ENCODE measurements at places on chromosomes 12 and 14.
A peak's percentile ranks its signal among the peaks of the same experiment; 100 is the strongest.

DNA sequence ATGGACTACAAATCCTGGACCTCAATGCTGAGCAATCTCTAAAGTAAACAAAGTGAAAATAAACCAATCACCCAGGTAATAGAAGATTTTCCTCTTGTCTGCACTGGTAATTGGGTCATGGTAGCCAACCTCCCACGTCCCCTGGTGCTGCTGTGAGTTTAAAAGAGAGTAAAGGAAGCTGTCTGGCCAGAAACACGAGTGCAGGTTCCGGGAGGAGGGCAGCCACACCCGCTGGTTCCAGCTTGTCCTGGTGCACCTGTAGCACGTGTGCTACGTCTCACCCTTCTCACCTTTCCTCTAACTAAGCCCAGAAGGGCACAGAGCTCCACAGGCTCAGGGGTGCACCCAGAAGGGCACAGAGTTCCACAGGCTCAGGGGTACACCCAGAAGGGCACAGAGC lies 5.4 kb downstream of the CRACR2A start:
- DNase-seq: peak; percentile 8

DNA sequence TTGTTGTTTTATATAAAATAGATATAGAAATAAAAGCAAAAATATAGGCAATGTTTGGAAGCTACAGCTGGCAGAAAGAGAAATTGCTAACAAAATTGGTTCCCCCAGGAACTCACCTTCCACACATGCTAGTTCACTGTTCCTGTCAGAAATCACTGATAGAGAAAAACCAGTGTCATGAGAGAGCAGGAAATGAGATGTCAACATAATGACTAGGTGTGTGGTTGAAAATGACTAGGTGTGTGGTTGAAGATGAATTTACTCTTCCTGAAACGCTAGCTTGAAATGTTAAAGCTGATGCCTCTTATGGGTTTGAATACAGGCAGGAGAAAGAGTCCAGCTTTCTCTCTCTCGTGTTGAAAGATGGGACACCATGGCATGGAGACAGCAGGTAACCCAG lies 216.3 kb downstream of the C12orf42 start:
- no peak for DNase-seq

GRCh38 chr14:69268763-69269162 lies 8.8 kb downstream of the GALNT16 start:
- no peak for DNase-seq

GRCh38 chr14:50225974-50226297 lies 5.4 kb downstream of the SOS2 start:
- DNase-seq: no peak

- no peak for DNase-seq
Observed at GRCh38 chr12:51622564-51622963, 31.5 kb downstream of the SCN8A start.

- no peak for DNase-seq
Observed at GRCh38 chr12:42786400-42787148, 197.0 kb upstream of the PRICKLE1 start.

DNA sequence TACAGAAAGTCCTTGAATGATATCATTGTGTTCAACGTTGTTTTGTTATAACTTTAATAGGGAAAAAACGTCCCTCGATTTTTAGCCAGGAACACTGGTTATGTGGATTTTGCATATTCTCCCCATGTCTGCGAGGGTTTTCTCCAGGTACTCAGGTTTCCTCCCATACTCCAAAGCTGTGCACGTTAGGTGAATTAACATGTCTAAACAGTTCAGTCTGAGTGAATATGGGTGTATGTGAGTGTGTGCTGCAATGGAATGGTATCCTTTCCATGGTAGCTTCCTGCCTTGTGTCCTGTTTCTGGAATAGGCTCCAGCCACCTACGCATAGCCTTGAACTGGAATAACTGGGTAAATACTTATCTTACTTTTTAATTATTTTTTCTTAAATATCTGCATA lies 810.8 kb upstream of the ATXN7L3B start:
- no peak for DNase-seq

DNA sequence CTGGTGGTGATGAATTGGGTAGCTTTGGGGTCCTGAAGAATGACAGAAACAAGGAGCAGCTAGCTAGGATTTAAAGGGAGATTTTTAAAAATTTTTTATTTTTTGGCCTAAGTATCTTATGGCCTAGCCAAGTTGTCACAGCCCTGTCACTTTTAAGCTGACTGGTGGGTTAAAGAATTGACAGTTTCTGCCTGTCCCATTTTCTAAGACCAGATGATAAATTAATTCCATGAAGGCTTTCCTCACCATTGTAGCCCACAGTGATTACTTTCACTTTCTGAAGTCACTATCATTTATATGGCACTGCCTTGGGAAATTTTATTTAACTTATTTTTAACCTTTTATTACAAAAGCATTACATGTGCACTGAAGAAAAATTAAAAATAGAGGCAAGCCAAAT lies 43.2 kb downstream of the BICDL1 start:
- DNase-seq: no peak

DNA sequence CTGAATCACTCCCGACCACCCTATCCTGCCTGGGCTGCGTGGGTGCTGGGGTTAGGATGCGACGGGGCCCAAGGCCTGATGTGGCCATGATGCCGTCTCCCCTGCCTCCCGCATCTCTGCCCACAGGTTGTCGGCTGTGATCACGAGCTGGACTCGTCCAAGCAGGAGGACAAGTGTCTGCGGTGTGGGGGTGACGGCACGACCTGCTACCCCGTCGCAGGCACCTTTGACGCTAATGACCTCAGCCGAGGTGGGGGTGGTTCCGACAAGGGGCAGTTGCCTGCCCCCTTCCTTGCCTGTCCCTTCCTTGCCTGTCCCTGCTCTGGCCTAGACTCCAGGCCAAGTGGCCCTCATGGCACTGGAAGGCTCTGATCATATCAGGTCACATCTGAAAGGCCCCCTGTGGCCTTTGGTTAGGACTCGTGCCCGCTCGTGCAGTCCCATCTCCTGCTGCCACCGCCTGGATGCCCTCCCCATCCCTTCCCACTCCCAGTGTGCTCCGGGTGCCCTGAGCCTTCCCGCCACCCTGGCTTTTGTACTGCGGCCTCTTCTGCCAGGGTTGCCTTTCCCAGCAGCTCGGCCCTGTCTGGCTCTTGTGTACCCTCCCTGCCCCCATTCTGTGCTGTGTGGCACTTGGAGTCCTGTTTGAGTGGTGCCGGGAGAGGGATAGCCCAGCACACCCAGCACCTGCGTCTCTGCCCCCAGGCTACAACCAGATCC lies 13.6 kb downstream of the PAPLN start:
- DNase-seq: no peak

- DNase-seq: no peak
Observed at GRCh38 chr14:61329478-61330051, 8.2 kb downstream of the PRKCH start.

DNA sequence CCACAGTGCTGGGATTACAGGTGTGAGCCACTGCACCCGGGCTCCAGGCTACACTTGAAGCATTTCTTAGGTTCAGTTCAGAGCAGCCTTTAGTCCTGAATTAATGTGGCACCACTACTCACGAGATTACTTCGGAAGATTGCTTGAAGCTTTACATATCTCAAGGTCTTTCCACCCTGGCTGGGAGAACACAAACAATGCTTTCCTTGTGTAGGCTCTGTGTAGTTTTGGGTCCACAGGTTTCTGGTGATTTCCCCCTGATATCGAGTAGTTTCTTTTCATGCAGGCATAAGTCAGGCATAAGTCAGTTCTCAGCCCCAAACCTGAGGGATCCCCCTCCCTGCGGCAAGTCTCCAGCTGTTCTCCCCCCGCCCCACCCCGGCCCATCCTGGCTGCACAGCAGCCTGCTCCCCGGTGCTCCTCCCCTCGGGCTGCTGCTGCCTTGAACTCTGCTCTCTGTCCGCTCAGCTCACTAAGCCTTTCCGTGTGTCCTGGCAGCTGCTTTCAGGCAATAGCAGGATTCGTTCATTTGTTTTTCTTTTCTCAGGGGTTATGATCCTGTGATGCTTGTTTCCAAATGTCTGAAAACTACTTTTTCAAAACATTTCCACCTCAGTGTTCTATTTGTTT lies 417.7 kb downstream of the TMEM121 start:
- DNase-seq: no peak

GRCh38 chr12:104604070-104604994 lies 147.6 kb downstream of the CHST11 start:
- peak; percentile 86 for DNase-seq

GRCh38 chr14:104687601-104688504 lies 1.6 kb upstream of the INF2 start:
- DNase-seq: peak; percentile 76

- DNase-seq: no peak
Observed at GRCh38 chr14:91302391-91302790, 57.9 kb upstream of the GPR68 start.

GRCh38 chr12:46660719-46661109 lies 165.1 kb downstream of the SLC38A4 start:
- no peak for DNase-seq

DNA sequence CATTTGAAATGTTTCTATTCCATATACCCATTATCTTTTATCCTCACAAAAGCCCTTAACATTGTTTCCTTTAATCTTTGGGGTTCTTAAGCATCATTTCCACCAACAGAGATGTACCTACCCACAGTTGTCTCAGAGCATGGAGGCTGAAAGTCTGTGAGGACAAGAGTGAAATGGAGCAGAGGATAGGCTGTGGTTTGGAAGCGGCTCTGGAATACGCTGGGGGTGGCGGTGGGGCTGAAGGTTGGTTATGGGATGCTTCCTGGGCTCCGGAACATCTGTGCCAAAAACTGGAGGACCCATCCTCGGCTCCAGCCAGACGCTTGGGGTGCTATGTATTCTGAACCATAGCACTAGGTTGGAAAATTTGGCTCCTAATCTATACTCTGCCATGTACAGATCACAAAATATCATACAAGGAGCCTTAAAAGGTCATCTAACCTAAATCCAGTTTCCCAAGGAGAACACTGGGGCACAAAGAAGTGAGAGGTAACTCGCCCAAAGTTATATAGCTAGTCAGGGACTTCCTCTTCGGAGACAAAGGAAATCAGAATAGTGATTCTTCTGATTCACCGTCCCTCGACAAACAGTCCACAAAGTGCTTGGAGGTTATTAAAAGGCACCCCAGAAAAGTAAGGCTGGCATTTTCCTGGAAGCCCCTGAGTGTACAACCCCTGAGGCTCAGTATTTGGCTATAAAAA lies 2.5 kb downstream of the PPP1R3E start:
- DNase-seq: no peak

DNA sequence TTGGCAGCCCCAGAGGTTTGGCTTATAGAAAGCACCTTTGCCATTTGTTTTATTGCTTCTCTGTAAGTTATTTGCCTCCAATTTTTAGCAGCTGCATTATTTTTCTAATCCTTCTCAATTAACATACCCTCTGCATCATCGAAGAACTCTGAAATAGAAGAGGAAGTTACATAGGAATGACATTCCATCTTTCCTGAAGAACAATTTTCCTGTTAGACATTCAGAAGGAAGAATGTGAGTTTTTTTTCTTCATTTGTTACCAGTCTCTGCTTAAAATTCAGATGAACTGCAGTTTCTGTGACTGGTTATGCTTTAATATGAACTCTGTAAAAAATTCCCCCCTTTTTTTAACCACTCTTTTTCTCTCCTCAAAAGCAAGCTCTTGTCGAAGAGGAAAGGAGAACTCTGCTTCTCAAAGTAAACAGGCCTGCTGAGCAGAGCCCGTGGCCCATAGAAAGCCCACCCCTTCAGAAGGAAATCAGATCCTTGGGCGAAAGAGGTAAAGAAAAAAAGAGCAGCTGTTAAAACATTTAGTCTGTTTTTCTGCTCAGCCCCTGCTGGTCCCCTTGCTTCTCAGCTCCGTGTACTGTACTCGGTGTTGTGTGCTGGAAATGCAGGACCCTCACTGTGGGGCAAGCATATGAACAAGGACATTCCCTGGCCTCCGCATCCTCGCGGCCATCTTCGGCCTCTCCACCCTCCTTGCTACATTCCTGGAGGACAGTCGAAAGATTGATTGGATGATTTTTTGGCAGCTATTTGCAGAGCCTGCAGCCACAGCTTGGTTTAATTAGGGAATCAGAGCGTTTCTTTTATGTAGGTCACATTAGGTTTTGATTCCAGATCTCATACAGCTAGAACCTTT lies 164.4 kb upstream of the LRIG3 start:
- peak; percentile 44 for DNase-seq

GRCh38 chr12:89693639-89694202 lies 14.9 kb downstream of the ATP2B1 start:
- no peak for DNase-seq

GRCh38 chr12:132398386-132398991 lies 69.1 kb upstream of the GALNT9 start:
- no peak for DNase-seq

- DNase-seq: no peak
Observed at GRCh38 chr12:121468499-121468801, 68.5 kb downstream of the RNF34 start.

DNA sequence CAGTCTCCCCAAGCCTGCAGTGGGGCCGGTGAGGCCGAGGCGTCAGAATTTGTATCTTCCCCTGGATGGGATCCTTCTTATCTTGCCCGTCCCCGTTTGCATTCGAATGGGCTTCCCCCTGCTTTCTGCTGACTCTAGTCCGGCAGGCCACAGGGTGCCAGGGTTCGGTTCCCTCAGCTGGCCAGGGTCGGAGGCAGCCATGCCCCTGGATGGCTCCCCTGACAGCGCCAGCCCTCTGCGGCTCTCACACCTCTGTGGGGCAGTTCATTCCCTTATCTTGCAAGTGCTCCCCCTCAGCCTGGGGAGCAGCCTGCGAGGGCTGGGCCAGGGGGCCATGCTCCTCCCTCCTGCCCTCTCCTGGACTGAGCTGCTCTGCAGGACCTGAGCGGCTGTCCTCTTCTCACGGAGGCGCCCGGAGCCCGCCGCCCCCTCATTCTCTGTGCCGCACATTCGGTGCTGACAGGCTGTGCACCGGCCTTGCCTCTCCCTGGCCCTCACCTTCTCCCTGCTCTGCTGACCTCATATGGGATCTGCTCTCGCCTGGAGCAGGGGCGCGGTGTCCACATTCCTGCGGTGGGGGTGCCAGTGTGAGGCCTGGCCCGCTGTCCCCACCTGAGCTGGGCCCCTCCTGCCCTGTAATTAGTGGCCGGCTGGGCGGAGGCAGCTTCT lies 32.8 kb downstream of the KIF26A start:
- peak; percentile 94 for DNase-seq

- no peak for DNase-seq
Observed at GRCh38 chr12:106994579-106995220, 7.8 kb upstream of the MTERF2 start.

DNA sequence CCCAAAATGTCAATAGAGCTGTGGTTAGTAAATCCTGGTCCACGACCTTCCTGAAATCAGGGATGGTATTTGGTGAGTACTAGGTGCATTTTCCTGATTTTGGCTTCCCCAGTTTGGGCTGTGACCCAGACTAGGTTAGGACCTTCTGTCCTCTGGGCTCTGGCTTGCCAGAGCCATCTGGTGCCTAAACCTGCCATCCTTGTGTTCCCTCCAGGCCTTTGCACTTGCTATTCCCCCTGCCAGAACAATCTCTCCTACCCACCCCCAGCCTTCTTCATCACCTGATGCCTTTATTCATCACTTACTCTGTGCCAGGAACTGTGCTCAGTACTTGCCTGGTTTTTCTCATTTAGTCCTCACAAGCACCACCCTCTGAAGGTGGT lies 216.7 kb downstream of the RBM19 start:
- no peak for DNase-seq

DNA sequence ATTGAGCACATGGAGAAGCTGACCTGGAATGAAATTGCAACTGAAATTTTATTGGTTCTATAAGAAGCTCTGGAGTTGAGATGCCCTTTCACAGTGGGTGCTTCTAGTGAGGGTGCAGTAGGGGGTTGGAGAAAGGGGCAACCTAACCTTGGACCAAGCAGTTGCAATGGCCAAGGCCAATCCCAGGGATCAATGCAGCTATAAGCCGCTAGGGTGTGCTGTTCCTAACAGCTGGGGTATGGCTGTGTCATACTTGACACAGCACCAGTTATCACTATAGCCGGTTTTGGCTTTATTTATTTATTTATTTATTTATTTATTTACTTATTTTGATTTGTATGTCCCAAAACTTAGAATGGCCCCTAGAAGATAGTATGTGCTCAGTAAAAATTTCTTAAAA lies 505.9 kb downstream of the FLRT2 start:
- peak; percentile 69 for DNase-seq

Data from H9 (cell line).